PC-3 (cell line): ENCODE measurements at places on chromosomes 11 and 22. TPM values are rescaled to one million over a fixed set of nuclear protein-coding genes. Genes with fewer than 3 reads are reported as not detected.
A peak's percentile ranks its signal among the peaks of the same experiment; 100 is the strongest.

The PRODH gene
- total RNA-seq, result 0.84 and 2.0 TPM in 2 replicates

DNA sequence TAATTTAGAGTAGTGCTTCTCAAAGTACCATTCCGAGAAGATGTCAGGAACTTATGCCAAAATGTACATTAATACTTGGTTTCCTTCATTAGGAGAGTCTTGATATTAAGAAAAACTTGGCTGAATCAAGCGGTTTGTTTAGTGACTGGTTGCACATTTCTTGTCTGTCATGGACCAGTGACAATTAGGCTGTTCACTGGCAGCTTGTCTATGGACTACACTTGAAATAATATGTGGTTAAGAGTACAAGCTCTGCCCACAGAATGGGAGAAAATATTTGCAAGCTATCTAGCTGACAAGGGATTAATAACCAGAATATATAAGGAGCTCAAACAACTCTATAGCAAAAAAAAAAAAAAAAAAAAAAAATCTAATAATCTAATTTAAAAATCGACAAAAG is 24.6 kb downstream of the COA4 start:
- H3K4me1 ChIP-seq, result peaks cover 10% of the 10 kb centered on the region
- peaks cover 1% of the 10 kb centered on the region; the same call in 1 of the 2 replicates for H3K36me3 ChIP-seq
- no peak for DNase-seq
- no peaks in the 10 kb centered on the region for H3K27me3 ChIP-seq
- no peak overlapping the region for H3K27ac ChIP-seq
- H3K4me3 ChIP-seq, result no peak overlapping the region

GRCh38 chr11:47355283-47356128 is 3.0 kb upstream of the MYBPC3 start:
- H3K27ac ChIP-seq, result no peak overlapping the region
- H3K4me1 ChIP-seq, result no peaks in the 10 kb centered on the region
- H3K4me3 ChIP-seq, result peak overlapping the region; percentile 58
- DNase-seq, result peak; percentile 95
- no peaks in the 10 kb centered on the region for H3K36me3 ChIP-seq

DNA sequence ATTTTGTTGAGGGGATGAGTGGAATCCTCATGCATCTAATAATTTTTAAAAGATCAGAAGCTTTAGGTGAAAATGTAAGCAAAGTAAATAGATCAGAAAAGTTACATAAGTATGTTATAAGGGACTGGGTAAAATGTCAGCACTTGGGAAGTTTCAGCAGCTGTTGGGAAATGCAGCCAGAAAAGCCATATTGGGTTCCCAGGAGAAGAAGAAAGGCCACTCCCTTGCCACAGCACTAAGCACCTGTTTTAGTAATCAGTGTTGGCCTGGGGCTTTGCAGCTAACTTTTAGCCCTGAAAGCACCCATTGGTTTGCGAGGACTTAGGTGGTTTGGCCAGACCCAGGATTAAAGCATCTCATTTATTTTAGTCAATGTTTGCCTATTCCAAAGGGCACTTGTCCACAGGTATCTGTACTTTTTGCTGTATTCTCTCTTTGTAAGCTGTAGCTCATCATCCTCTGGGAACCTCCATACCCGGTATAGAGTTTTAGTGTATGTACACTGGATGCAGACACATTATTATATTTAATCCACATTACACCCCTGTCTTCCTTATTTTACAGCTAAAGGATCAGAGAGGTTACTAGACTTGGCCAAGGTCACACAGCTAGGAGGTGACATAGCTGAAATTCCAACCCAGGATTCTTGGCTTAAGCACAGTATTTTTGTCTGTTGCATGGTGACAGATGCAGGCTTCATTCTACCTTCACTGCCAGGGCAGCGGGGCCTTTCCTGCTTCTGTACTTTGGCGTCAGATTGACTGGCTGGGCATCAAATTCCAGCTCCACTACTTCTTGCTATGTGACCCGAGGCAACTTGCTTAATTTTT is 127.7 kb upstream of the SESN3 start:
- no peaks in the 10 kb centered on the region for H3K4me1 ChIP-seq
- H3K27ac ChIP-seq, result no peak overlapping the region
- no peaks in the 10 kb centered on the region for H3K36me3 ChIP-seq
- peaks cover 69% of the 10 kb centered on the region for H3K27me3 ChIP-seq
- no peak for DNase-seq
- H3K4me3 ChIP-seq, result no peak overlapping the region

DNA sequence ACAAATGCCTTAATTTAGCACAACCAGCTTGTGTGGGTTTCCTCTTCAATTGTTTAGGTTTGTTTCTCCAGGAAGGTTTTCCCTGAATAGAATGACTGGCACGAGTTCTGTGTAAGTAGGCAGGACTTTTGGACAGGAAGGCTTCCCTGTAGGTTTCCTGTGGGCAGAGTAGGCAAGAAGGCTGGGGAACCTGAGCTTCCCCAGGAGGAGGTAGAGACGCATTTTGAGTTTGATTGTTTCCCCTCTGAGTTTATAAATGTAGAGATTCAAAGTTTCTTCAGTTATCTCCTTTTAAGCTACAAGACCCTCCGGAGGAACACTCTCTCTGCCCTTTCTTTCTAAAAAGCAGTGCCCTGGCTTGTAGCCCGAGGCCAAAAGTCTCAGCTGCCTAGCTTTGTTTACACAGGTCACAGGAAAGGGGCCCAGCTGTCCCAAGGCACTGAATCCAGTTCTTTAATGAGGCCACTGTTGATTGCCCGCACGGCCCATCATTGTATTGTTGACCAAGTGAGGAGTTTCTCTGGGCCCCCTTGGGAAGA is 66.6 kb upstream of the RDX start:
- H3K27me3 ChIP-seq, result no peaks in the 10 kb centered on the region
- H3K4me3 ChIP-seq, result peak overlapping the region; percentile 46

- no peak overlapping the region for H3K27ac ChIP-seq
- H3K27me3 ChIP-seq, result no peaks in the 10 kb centered on the region
- H3K4me1 ChIP-seq, result no peaks in the 10 kb centered on the region
- H3K36me3 ChIP-seq, result peaks cover 3% of the 10 kb centered on the region; the same call in 1 of the 2 replicates
- H3K4me3 ChIP-seq, result no peak overlapping the region
- DNase-seq, result no peak
Measured at GRCh38 chr11:71244116-71244810, 8.1 kb downstream of the SHANK2 start.

The NNMT gene
- total RNA-seq, result 20.8 and 23.3 TPM in 2 replicates

DNA sequence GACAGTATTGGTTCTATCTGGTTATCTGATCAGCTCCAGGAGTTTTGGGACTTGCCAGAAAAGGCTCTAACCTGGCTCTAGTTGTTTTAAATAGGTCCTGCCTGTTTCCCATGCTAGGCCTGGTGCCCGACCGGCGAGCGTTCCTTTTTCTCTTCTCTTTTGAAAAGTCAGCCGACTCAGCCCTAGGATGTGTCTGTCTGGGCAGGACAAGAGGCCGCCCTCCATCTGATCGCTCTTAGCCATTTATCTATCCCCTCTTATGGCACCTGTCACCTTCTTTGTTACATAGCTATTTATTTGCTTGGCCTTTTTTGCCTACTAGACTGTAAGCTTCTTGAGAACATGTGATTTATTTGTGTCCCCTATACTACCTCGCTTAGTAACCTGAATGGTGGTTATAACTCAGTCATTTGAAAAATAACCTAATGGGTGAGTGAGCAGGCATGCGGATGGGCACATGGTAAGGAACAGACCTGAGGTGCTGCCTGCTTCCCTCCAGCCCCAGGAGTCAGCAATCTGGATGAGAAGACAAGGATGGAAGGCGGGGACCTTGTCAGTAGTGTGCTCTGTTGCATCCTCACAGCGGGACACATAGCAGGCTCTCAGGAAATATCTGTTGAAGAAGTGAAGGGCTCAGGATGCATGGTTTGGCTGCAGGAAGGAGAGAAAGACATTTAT is 108.4 kb downstream of the ZBTB16 start:
- peaks cover 24% of the 10 kb centered on the region for H3K4me1 ChIP-seq
- H3K27ac ChIP-seq, result no peak overlapping the region
- no peak for DNase-seq
- H3K27me3 ChIP-seq, result peaks cover 90% of the 10 kb centered on the region
- no peak overlapping the region for H3K4me3 ChIP-seq

The MAP6 gene
- total RNA-seq, result 0.47 and 1.3 TPM in 2 replicates

- H3K27me3 ChIP-seq, result no peaks in the 10 kb centered on the region
- no peak for DNase-seq
- H3K4me3 ChIP-seq, result no peak overlapping the region
- no peak overlapping the region for H3K27ac ChIP-seq
- H3K36me3 ChIP-seq, result no peaks in the 10 kb centered on the region
- no peaks in the 10 kb centered on the region for H3K4me1 ChIP-seq
Measured at GRCh38 chr11:21082853-21083252, 413.5 kb downstream of the NELL1 start.

The SCGB1D2 gene
- not detected in 2 replicates for total RNA-seq

The PRR33 gene
- total RNA-seq, result not detected in 2 replicates

The SCARF2 gene
- total RNA-seq, result 2.7 and 5.4 TPM in 2 replicates

DNA sequence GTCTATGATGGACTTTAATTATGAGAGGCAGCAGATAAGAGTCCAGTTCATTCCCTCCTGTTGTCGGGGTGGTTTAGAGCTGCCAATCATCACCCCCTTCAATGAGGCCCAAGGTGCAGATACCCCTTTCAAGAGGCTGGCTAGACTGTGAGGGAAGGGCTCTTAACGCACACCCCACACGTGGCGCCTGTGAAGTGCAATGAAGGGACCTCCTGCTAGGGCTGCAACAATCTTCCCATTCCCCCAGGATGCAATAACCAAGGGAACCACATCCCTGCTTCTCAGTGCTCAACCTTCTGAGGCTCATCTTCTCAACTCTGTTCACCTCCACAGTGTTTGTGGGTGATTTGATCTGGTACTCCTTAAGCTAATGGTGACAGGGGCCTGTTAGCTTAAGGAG is 19.0 kb downstream of the TENM4 start:
- no peaks in the 10 kb centered on the region for H3K36me3 ChIP-seq
- H3K4me1 ChIP-seq, result peaks cover 16% of the 10 kb centered on the region
- H3K4me3 ChIP-seq, result no peak overlapping the region
- no peak overlapping the region for H3K27ac ChIP-seq
- no peak for DNase-seq

The SMIM35 gene
- not detected in 2 replicates for total RNA-seq

DNA sequence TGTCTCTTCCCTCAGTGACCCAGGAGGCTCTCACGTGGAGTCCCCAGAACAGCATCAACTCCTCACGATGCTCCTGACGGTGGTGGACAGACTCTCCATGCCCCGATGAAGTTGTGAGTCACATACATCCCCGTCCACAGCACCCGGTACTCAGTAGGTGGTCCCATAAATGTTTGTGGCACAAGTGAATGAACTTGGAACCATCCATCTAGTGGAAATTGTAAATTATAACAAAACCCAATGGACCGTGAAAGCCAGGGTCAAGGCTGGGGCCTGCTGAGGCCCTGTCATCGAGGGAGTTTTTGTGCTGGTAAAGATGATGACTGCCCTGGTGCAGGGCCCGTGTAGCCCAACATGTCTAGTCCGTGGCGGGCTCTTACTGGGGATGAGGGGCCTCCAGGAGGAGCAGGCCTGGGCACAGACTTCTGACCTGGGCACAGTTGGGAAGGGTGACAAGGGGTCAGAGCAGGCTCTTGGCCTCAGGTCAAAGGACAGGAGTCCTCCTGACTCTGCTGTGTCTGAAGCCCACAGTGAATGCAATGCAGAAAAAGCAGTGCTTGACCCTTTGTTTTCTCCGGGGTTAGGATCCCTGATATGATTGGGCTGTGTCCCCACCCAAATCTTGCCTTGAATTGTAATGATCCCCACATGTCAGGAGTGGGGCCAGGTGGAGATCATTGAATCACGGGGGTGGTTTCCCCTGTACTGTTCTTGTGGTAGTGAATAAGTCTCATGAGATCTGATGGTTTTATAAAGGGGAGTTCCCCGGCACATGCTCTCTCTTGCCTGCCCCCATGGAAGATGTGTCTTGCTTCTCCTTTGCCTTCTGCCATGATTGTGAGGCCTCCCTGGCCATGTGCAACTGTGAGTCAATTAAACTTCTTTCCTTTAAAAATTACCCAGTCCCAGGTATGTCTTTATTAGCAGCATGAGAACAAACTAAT is 20.0 kb upstream of the SMIM38 start:
- peaks cover 25% of the 10 kb centered on the region for H3K4me1 ChIP-seq
- H3K4me3 ChIP-seq, result no peak overlapping the region
- no peak for DNase-seq
- H3K36me3 ChIP-seq, result no peaks in the 10 kb centered on the region
- H3K27me3 ChIP-seq, result no peaks in the 10 kb centered on the region
- H3K27ac ChIP-seq, result no peak overlapping the region

- H3K36me3 ChIP-seq, result no peaks in the 10 kb centered on the region
- H3K27me3 ChIP-seq, result peaks cover 77% of the 10 kb centered on the region
- no peak for DNase-seq
- no peak within 1 kb of the TSS for H3K4me3 ChIP-seq
- H3K4me1 ChIP-seq, result no peaks in the 10 kb centered on the region
Measured at GRCh38 chr11:111245425-111245824, at the start of gene POU2AF2. Gene POU2AF2 (plus strand): TSS chr11:111245725. CDS start chr11:111245854, 129 bp downstream.

The PUS3 gene
- 10.3 and 26.2 TPM in 2 replicates for total RNA-seq

The MMP8 gene
- not detected in 2 replicates for total RNA-seq

GRCh38 chr11:78256962-78257361 is 68.2 kb downstream of the USP35 start:
- H3K36me3 ChIP-seq, result no peaks in the 10 kb centered on the region
- no peak for DNase-seq
- no peak overlapping the region for H3K27ac ChIP-seq

DNA sequence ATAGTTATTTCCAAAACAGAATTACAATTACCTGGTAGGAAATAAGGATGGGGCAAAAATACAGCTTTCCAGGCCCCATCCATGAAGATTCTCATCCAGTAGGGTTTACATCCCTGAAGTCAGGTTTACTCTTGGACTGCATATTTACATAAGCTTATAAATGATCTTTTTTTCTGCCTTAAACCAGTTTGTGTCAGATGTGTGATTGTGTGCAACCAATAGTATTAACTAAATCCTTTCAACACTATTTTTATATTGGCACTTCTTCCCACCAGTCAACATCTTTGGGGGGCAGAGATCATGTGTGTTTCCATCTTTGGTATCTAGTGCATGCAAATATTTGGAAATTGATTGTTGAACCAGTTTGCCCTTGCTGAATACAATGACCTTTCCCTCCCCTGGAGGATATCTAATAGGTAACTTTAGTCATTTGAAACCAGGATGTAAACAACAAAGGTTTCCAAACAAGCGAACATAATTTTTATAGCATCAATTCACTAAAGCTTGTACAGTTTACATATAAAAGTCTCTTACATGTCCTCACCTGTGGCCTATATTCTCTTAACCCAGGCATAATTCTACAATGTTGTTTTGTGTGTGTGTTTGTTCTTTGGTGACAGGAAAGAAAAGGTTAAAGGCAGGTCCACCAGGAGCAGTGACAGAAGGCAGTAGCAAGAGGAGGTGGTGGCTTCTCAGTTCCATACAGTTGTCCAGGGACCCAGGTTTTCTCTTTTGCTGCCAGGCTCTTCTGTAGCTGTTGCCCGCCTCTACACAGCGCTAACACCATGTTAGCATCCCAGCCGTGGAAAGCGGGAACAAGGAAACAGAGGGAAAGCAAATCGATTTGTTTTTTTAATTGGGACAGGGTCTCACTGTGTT is 1.7 kb upstream of the ME3 start:
- no peak overlapping the region for H3K4me3 ChIP-seq
- H3K4me1 ChIP-seq, result peaks cover 45% of the 10 kb centered on the region
- no peaks in the 10 kb centered on the region for H3K36me3 ChIP-seq
- peak; percentile 36 for DNase-seq
- no peaks in the 10 kb centered on the region for H3K27me3 ChIP-seq

The RAB39A gene
- not detected in 2 replicates for total RNA-seq
